ENCODE measurements at places on chromosomes 6 and 20.

- no peak for DNase-seq
Observed at GRCh38 chr6:16355699-16356446, 117.5 kb downstream of the GMPR start.

GRCh38 chr20:22801528-22801927 lies 217.2 kb upstream of the FOXA2 start:
- DNase-seq: no peak

DNA sequence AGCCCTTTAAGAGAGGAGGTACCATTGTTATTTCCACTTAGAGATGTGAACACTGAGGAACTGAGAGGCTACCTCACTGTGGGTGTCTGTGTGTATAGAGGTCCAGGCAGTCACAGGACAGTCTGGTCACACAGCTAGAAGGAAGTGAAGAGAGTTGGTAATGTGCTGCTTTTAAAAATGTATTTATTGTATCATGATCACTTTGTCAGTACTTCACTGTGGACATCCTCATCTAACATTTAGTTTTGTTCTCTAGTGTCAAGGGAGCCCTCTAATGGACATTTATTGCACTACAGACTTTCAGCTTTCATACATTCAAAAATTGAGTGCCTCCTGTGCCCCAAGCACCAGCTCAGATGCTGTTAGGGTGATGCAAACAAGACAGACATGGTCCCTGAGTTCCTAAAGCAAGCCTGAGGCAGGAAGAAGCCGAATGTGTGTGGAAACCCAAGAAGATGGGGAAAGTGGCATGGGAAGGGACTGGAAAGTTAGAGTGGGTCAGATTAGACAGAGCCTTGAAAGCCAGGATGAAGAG lies 123.0 kb downstream of the SLC16A10 start:
- no peak for DNase-seq

DNA sequence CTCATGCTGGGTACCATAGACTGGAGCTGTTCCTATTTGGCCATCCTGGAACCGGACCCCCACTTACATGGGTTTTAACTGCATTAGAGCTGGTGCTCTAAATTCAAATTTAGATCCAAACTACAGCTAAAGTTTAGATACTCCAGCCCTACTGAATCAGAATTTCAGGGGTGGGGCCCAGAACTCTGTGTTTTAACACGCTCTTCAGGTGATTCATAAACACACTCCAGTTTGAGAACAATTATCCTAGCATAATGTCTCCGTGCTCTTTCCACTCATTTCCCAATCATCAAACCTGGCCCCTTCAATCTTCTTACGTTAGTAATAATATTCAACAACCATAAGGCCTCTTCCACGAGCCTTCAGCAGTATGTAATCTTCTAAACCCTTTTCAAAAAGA lies 15.3 kb downstream of the TRPC4AP start:
- no peak for DNase-seq

- no peak for DNase-seq
Observed at GRCh38 chr6:125804264-125804663, 13.5 kb downstream of the NCOA7 start.

DNA sequence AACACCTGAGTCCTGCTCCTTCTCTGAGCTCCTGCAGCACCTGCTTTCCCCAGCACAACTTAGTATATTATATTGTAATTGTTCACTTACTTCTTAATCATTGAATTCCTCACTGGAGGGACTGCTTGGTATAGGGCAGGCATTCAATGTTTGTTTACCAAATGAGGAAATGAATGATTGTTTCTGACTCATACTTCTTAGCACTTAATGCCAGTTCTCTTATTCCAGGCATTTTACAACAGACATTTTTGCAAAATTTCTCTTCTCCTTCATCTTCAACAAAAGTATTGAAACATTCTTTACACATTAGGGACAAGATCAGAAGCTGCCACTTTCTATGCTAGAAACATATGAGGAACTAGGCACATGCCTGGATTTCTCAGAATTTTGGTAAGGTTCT lies 119.4 kb downstream of the TBX18 start:
- DNase-seq: no peak

DNA sequence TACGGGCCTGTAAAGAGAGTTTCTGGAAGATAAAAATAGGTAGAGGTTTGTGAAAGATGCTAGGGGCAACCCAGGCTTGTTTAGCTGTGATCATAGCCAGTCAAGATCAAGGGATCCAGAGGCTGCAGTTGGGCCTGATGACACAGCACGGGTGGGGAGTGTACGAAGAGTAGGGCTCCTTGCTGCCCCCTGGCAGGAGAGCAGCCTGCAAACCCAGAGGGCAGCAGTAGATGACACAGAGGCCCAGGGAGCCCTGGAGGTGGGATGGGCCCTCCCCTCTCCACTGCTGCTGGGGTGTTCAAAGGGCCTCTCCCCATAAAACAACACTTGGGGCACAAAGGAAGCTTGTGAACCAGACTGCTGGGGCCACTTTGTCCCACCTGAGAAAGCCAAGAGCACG lies 47.2 kb downstream of the VEGFA start:
- no peak for DNase-seq

GRCh38 chr6:17305219-17306001 lies 24.2 kb downstream of the RBM24 start:
- no peak for DNase-seq

DNA sequence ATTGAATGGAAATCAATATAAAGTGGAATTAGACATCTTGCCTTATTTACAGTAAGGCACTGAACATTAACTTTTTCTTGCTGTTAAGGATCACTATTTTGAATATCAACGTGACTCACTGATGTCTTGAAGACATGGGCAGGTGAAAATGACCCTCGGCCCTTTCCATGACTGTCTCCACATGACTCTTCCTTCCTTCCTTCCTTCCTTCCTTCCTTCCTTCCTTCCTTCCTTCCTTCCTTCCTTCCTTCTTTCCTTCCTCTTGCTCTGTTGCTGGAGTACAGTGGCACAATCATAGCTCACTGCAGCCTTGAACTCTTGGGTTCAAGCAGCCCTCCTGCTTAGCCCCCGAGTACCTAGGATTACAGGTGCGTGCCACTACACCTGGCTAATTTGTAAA lies 52.2 kb upstream of the TOX2 start:
- no peak for DNase-seq

DNA sequence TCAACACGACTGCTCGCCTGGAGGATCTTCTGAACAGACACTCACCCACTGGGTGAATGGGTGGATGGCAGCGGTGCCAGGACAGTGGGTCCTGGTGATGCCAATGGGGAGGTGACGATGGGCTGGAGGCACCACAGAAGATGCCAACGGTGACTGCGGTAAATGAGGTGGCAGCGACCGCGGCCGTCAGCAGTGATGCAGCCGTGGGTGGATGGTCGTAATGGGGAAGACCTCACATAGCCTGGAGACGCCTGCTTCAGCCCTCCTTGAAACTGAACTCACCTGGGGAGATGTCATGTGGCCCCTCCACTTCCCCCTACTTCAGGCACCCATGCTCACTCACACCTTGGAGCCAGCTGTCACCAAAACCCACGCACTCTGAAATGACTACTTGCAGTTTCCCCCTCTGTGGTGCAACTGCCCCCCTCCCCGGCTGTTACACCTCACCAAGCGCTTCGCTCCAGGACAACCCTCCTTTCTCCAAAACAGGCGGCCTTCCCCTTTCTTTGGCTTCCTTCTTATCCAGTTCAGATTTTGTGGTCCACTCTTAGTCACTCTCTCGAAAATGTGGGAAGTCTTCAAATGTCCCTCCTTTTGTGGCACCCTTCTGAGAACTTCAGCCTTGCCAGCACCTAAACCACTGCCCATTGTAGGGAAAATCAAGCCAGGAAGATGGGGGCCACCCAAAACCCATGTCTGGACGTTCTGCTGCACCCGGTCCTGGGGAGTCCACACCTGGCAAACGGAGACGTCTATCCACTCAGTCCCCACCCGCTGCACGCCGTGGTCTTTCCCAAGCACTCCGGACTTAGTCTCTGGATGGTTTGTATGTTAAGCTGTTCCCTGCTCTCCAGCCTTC lies 10.4 kb upstream of the ABHD16B start:
- no peak for DNase-seq

GRCh38 chr6:32610682-32611296 lies 21.1 kb upstream of the HLA-DRB1 start:
- DNase-seq: no peak

DNA sequence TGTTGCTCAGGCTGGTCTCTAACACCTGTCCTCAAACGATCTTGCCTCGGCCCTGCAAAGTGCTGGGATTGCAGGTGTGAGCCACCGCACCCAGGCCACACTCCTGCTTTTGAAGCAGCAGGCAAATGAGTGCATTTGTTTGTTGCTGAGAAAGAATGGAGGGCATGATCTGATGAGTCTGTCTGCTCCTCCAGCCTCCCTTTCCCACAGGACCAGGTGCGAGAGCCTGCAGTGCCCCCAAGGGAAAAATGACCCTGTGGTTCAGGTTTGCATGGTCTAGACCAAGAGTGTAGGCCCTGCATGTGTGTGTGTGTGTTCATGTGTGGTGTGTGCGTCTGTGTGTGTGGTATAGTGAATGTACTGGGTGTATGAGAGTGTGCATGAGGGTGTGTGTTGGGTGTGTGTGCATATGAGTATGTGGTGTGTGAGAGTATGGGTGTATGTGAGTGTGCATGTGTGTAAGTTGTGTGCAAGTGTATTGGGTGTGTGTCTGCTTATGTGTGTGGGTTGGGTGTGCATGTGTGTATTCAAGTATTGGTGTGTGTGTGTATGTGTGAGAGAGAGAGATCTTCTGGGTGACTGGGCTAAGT lies 22.8 kb upstream of the FOXC1 start:
- no peak for DNase-seq

DNA sequence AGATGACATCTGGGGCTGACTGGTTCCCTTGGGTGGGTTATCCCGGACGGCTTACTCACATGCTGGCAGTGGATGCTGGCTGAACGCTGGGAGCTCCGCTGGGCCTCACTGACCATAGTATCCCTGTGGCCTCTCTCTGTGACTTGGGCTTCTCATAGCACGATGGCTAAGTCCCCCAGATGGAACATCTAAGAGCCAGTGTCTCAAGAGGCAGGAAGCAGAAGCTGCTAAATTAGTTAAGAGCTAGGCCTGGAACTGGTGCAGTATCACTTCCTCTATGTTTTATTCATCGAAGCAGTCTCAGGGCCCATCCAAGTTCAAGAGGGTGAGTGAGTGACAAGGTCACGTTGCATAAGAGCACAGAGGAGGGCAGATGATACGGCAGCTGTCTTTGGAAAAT lies 116.5 kb upstream of the LAMP5 start:
- DNase-seq: no peak

GRCh38 chr6:12545619-12546409 lies 170.8 kb upstream of the PHACTR1 start:
- DNase-seq: no peak

- no peak for DNase-seq
Observed at GRCh38 chr6:169518451-169518850, 183.4 kb downstream of the WDR27 start.

- DNase-seq: no peak
Observed at GRCh38 chr6:90135667-90136066, 161.0 kb downstream of the BACH2 start.

- DNase-seq: no peak
Observed at GRCh38 chr20:3209946-3210317, 634 bp downstream of the ITPA start.

DNA sequence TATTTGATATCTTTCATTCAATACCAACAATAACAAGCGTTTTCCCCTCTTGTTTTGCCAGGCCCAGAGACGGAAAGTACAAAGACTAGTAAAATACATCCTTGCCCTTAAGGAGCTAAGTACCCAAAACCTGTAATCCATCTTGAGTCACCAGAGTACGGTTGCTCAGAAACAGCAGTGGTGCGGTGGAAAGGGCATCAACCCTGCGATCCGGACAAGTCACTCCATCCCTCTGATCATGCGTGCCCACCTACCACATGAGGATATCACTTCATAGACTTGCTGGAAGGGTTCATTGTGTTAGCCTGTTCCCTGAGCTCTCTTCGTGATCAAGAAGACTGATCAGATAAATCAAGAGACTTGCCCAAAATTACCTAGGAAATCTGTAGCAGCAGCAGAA lies 1.9 kb downstream of the TOMM34 start:
- no peak for DNase-seq

- no peak for DNase-seq
Observed at GRCh38 chr6:75337835-75338580, 53.4 kb upstream of the TMEM30A start.

GRCh38 chr6:37514837-37515236 lies 15.1 kb upstream of the CCDC167 start:
- DNase-seq: no peak

DNA sequence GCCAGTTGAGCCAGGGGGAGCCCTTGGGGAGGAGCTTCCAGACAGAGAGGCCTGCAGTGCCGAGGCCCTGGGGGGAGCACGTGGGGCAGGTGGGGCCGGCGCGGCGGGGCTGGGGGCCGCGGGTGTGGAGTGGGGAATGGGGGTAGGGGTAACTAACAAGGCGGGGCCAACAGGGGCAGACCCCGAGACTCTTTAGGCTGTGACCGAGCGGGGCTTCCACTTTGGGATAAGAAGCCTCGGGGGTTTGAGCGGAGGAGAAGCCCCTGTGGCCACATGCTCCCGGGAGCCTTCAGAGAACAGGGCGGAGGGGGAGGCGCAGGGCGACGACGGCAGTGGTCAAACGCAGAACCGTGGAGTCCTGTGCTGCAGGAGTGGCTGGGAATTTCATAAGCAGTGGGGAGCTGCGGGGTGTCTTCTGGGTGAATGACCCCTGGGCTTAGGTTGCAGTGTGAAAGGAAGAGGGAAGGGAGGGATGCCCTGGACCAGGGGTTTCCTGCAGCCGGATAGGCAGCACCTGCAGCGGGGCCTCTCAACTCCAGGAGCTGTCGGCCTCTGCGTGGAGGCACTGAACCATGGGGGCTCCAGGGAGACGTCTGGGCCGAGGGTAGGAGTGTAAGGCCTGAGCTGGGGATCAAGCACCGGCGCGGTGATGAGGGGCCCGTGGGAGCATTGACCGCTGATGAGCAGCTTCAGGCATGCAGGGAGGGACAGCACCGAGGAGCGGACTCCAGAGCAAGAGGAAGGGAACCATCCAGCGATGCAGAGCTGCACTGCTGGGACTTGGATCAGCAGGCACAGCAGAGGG lies 121.0 kb downstream of the SYNDIG1 start:
- no peak for DNase-seq

DNA sequence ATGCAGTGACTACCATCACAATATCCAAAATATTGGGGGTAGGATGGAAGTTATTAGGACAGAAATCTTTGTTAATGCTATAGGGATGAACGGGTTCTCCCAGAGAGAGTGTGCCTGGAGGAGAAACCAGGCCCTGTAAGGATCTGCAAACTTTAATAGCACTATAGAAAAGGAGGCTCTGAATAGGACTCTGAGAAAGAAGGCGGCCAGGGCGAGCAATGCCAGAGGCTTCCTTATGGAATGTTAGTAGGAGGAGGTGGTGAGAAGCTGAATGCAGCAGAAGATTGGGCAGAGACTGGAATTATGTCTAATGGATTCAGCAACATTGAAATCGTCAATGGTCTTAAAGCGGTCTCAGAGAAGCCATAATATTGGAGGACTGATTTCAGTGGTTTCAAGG lies 84.6 kb upstream of the SYNDIG1 start:
- no peak for DNase-seq

GRCh38 chr20:17314264-17314663 lies 87.4 kb downstream of the PCSK2 start:
- DNase-seq: no peak

All from stimulated activated CD4-positive, alpha-beta T cell treated with anti-CD3 and anti-CD28 coated beads, TNF-alpha, amount 100 ng/mL, for 1 hour (primary cell).